AG09319 (cell line): ENCODE measurements at places on chromosomes 2 and 18.

- no peak for DNase-seq
Observed at GRCh38 chr2:240935103-240935876, 29.2 kb downstream of the CROCC2 start.

DNA sequence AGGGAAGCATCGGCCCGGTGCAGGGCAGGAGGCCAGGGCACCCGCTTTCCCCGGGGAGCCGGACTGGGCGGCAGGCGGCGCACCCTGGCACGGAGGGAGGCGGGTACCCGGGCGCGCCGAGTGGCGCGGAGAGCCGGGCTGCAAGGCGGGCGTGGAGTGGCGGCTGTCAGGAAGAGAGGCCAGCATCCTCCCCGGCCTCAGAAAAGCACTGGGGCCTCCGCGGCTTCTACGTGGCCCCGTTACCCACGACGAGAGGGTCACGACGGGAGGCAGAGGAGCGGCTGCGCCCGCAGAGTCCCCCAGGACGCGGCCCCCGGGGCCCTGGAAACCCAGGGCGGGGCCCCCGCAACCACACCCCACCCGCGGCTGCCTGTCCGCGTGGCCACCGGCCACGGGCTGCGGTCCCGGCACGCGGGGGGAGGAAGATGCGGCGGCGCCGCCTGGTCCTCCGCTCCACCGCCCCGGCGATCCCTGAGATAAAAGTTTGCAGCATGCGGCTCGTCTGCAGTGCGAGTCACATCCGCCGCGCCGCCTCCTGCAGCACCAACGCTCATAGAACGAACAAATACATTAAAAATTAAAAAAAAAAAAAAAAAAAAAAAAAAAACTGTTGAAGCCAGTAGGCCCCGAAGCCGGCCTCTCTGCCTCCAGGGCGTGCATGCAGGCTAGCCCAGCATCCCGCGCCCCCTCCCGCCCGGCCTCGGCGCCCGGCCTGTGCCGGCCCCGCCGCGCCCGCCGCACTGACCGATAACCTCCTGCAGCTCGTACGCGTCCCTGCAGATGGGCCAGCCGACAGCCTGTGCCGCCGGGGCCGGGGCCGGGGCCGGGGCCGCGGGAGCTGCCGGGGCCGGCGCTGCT lies 683 bp downstream of the STK39 start:
- DNase-seq, result no peak

DNA sequence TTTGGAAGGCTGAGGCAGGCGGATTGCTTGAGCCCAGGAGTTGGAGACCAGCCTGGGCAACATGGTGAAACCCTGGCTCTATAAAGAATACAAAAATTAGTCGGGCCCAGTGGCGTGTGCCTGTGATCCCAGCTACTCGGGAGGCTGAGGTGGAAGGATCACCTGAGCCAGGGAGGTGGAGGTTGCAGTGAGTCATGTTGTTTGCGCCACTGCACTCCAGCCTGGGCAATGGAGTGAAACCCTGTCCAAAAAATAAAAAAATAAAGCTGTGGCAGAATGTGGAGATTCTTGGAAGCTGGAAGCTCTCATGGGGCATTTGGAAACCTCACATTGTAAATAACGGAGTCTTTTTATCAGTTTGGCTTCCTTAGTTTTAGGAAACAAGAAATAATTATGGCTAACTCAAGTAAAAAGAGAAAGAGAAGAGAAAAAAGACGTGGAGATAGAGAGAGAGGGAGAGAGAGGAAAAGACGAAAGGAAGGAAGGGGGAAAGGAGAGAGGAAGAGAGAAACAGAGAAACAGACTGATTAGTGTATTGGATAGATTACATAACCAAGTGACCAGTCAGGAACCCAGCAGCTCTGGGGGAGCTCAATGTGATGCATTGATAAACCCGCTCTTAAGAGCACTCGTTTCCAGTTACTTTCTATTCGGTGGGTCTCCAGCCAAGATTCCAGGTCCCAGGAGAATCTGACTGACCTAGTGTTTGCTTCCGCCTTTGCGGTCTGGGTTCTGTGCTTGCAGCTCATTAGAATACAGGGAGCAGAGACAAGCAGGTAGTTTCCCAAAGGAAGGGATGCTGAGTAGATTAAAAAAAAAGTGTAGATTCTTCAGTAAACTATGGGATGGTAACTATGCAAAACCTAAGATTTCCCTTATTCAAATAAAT lies 1.1 kb upstream of the SPAST start:
- DNase-seq, result no peak

DNA sequence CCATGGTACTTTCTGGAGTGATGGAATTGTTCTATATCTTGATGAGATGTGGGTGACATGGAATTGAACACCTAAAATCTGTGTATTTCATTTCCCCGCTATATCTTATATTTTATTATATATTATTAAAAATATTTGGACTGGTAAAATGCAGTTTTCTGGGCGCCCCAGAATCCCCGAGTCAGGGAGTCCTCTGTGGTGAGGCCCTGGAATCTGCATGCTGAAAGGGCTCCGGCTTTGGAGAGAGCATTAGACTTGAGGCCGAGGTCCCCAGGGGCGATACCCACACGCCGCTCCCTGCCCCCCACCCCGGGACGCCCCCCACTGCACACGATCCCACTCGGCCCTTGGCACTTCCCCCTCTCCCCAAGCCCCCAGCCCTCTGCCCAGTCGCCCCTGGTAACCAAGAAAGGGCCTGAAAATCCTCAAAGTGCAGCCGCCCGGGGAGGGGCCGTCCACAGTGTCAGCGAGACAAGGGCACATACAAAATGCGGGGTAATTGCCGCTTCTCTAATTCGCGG lies 126.0 kb downstream of the ZFP36L2 start:
- DNase-seq, result no peak

- no peak for DNase-seq
Observed at GRCh38 chr2:145743011-145743410, 1223.1 kb upstream of the ZEB2 start.

DNA sequence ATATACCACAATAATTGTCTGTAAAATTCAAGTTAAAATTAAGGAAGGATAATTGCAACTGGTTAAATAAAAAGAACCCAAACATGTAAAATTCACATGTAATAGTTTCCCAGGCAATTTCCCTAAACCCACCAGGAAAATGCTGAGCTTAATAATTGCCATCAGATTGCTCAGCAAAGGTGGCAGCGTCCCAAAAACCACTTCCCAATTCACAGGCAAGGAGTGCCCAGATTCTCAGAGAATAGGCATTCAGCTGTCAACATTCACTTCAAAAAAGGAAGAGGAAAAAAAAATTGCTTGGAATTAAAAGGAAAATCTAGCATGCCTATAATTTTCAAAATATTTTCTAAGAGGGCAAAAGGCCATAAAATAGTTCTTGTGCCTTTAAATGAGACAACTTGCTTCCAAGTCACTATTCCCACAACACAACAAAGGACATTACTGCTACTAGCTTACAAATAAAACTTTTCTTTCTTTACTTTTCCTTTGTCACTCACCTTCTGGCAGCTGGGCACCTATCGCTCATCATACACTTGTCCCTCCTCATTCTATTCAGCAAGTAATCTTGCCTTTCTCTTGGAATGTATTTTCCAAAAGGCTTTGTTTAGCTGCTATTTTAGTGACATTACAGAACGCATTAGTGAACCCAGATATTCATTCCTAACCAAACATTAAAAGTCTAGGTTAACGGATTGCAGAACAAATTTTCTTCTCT lies 15.2 kb downstream of the SRBD1 start:
- DNase-seq, result no peak

- DNase-seq, result no peak
Observed at GRCh38 chr2:106158871-106159270, 35.2 kb downstream of the UXS1 start.

- no peak for DNase-seq
Observed at GRCh38 chr2:105364436-105365139, 27.2 kb downstream of the C2orf49 start.

- DNase-seq, result no peak
Observed at GRCh38 chr18:33706391-33706790, 128.4 kb downstream of the ASXL3 start.

- DNase-seq, result no peak
Observed at GRCh38 chr2:118539290-118539689, 308.2 kb downstream of the EN1 start.

DNA sequence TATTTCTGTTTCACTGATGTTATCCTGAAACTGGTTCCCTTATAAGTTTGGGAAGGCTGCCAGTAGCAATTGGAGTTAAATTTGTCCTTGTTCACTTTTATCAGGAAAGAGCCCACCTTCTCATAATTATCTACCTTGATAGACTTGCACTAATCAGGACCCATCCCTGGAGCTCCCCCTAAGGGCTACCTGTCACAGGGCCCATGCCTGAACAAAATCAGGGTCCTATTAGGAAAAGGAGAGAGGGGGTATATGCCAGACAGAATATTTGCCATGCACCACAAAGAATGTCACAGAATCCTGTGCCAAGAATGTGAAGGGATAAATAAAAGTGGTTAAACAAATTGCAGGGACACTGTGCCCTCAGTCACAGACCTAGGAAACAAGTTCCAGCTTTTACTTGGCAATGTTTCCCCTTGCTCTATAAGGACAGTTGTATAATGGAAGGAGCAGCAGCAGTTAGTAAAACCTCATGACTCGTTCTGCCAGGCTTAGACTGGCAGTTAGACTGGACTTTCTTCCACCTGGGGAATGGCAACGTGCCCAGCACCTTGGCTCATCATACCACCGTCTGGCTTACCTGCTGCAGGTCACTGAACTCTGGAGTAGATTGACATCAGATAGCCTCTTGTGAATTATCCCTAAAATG lies 32.3 kb upstream of the VWC2L start:
- DNase-seq, result no peak

DNA sequence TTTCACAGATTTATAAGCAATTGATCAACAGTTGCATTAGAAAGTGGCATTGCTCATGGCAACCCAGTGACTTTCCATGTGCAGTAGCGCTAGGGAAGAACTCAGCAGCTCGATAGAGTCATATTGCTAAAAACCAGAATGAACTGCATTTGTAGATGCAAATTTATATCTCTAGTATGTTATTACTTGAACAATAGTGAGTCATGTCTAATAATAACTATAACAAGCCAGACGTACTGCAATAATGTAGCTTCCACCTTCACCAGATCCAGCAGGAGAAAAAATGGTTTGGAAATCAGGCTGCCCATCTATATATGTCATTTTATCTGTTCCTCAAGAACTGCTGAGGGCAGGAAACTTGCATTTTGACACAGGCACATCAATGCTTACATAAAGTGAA lies 66.5 kb upstream of the FIGN start:
- DNase-seq, result no peak

GRCh38 chr2:239202836-239203235 lies 198.0 kb downstream of the HDAC4 start:
- DNase-seq, result no peak

DNA sequence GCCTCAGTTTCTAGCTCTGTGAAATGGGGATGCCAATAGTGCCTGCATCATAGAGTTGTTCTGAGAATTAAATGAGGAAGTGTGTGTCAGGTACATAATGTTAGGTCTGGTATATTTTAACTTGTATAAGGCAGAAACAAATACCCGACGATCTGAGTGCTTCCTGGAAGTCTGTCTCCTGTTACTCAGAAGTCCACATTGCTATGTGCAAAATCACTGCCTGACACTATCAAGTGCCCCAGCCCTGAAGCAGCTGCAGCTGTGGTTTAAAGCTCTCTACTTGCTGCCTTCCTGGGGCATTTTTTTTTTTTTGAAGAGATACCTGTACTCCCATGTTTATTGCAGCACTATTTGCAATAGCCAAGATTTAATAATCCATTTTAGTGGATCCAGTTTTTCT lies 125.3 kb downstream of the SLC4A3 start:
- no peak for DNase-seq
